Urothelium cell line (cell line): ENCODE measurements at places on chromosomes 3 and 15.

- DNase-seq, result no peak
These were observed 110.8 kb upstream of the NDN start for GRCh38 chr15:23797747-23798446.

DNA sequence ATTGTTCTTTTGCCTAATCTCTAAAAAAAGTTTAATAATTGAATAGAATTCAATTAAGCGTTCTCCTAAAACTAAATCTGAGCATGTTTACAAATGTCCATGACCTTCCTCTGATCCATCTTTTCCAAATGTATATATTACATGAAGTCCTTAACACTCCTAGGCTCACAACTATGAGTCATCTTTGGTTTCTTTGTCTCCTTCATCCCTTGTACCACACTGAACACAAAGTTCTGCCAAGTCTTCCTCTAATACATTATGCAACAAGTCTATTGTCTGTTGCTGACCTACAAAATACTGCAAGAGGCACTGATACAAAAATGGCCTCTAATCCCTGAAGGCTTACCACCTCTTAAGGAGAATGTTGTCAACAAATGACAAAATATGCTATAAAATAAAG, 550.2 kb downstream of the PYDC2 start:
- DNase-seq, result no peak

GRCh38 chr3:141057436-141057835, 6.3 kb downstream of the SPSB4 start:
- DNase-seq, result no peak

DNA sequence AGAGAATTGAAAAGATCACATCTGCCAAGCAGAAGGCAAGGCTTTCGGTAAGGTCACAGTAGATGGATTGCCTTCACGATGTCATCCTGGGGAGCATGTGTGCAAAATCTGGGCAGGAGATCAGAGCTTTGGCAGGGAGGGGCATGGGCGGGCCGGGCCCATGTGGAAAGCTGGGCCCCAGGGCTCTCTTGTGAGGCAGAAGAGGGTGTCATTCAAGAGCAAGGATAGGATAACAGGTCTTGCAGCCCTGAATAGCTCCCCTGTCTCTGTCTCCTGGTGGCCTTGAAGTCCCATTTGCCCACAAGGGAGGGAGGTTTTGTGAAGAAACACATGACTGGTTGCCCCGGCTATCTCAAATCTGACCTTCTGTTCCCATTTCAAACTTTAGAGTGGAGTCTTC, 172.0 kb downstream of the OPA1 start:
- DNase-seq, result no peak

DNA sequence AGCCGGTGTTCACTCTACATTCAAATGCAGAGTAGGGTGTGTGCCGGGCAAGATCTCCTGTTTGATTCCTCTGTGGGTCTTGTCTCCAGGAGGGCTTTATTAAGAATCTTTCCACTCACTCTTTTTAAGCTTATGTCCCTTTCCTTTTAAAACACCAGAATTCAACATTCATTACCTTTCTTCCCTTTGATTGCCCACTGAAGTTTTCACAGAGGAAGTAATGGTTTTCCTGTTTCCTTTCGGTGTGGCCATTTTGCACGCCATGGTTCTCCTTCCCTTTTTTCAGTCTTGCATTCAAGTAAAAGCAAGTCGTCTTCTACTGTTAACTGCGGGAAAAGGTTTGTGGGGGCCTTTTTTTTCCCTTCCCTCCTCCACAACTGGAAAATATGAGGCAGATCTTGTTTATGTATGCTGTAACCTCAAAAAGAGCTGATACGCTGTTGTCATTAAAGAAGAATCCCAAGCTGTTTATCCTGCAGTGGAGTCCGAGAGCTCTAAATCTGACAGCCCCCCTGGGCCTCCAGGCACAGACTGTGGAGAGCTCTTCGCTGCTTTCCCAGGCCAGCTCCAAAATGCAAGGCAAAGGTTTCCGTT, 40.5 kb downstream of the FILIP1L start:
- DNase-seq, result peak; percentile 30

GRCh38 chr15:78139578-78139977, 8.3 kb upstream of the CIB2 start:
- no peak for DNase-seq

DNA sequence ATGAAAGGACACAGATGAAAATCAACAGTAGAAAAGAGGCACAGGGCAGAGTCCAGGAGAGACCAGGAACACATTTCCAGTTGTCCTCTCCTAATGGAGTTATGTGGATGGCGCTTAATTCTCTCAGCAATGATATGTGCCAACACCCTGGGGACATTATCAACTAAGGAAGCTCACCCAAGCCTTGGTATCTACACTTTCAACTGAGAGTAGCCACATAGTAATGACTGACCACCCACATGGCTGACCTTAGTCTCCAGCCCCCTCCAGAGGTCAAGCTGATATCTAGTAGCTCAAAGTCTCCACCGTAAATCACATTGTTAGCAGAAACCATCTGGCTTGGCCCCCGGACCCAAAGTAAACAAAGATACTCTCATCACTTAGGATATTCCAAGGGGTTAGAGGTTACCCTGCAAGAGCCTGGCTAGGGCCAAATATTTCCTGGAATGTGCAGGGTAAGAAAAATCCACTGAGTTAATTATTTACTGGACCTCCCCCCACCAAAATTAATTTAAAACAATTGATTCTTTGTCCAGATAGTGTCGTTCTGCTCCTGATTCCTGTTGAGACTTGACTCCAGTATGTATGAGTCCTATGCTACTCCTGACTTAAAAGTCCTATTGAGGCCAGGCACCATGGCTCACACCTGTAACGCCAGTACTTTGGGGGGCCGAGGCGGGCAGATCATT, 24.8 kb downstream of the GABRR3 start:
- DNase-seq, result no peak

- DNase-seq, result no peak
These were observed 816.3 kb downstream of the FHIT start for GRCh38 chr3:60434950-60435349.

GRCh38 chr3:190229632-190230424, 92.4 kb downstream of the CLDN1 start:
- DNase-seq, result no peak

- no peak for DNase-seq
These were observed 25.5 kb upstream of the RASGRF1 start for GRCh38 chr15:79115986-79116665.

- DNase-seq, result no peak
These were observed 3.9 kb upstream of the TTLL3 start for GRCh38 chr3:9806137-9806536.
